ENCODE measurements at places on chromosomes 4 and X.

DNA sequence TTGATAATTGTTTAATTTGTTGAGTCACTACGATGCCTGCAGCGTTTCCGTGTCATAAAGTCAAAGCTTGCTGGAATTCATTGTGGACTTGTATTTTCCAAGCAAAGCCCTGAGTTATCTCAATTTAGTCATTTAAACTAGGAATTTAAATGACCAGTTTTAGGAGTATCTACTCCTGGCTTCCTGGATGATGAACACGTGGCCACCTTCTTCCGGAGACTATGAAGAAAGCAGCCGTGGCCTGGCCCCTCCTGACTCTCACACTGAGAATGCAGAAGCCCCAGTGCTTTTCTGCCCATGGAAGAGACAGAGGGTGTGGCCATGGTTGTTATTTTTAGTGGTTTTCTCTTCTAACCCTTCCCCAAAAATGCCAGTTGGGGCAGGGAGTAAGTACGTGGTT lies 250.7 kb upstream of the GATB start:
- no peak for DNase-seq

DNA sequence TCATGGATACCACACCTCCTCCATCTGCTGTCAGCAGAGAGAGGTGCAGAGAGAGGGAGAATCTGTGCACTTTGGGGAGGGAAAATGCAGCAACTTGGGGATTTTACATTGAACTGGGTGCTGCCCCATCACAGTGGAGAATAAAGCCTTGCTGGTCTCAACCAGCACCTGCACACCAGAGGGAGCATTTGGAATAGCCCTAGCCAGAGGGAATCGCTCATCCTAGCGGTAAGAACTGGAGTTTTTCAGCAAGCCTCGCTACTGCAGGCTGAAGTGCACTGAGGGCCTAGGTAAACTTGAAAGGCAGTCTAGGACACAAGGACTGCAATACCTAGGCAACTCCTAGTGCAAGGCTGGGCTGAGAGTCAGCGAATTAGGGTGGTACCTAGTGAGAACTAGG lies 148.7 kb downstream of the KDR start:
- DNase-seq: no peak

DNA sequence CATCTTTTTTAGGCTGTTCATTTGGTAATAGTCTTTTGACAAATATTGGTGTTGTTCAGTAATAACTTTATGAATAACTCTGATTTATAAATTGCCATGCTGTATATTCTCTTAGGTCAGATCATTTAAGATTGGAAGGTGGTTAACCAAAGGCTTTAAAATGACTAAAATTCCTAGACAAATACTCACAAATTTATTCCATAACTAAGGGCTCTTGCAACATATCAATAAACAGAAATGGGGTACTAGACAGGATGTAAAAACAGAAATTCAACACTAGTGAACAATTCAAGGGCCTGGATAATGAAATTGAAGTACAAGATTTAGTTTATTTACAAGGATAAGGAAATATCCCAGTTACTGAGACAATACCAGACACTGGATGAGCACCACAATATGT lies 328.6 kb downstream of the PCDH19 start:
- DNase-seq: no peak

GRCh38 chr4:76882630-76883029 lies 15.3 kb downstream of the SOWAHB start:
- DNase-seq: no peak

- no peak for DNase-seq
Observed at GRCh38 chrX:69133921-69134542, 31.2 kb downstream of the PJA1 start.

DNA sequence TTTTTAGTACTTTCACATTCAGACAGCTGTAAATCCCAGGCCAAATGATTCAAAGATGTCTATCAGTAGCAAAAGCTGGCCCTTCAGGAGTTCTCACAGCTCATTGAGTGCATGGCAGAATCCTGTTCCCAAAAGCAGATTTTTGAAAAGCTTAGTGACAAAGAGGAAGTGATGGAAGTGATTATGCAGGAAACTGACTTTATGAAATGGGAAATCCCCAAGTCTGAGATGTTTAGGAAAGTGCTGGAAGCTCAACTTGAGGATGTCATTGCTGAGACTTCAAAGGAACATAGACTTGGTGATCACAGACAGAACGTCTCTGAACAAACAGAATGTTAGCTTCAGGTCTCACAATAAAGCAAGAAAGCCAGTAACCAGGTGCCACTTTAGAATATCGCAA lies 51.0 kb upstream of the CFAP47 start:
- DNase-seq: no peak

- DNase-seq: no peak
Observed at GRCh38 chrX:147962476-147962875, 18.7 kb upstream of the FMR1NB start.

DNA sequence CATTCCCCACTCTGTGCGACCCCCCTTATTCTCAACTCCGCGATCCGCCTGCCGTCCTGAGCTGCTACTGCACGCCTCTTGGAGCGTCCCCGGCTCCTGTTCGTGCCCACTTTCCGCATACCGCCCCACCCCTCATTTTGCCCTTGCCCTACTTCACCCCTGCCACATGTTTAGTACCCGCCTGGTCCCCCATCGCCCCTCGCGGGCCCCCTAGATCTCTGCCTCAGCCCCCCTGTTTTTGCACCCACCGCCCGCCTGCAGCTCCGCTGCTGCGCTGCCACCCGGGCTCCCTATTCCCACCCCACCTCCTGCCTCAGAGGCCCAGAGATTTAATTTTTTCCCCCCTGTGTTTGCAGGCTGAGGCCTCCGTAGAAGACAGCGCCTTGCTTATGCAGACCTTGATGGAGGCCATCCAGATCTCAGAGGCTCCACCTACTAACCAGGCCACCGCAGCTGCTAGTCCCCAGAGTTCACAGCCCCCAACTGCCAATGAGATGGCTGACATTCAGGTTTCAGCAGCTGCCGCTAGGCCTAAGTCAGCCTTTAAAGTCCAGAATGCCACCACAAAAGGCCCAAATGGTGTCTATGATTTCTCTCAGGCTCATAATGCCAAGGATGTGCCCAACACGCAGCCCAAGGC lies 1.4 kb downstream of the MAGED1 start:
- no peak for DNase-seq

- no peak for DNase-seq
Observed at GRCh38 chr4:183214912-183215488, 105.1 kb downstream of the CLDN22 start.

- DNase-seq: no peak
Observed at GRCh38 chrX:87160435-87161010, 357.1 kb upstream of the KLHL4 start.

GRCh38 chr4:4985844-4986243 lies 33.4 kb downstream of the CYTL1 start:
- no peak for DNase-seq

GRCh38 chr4:47972181-47972580 lies 44.3 kb downstream of the CNGA1 start:
- DNase-seq: no peak

DNA sequence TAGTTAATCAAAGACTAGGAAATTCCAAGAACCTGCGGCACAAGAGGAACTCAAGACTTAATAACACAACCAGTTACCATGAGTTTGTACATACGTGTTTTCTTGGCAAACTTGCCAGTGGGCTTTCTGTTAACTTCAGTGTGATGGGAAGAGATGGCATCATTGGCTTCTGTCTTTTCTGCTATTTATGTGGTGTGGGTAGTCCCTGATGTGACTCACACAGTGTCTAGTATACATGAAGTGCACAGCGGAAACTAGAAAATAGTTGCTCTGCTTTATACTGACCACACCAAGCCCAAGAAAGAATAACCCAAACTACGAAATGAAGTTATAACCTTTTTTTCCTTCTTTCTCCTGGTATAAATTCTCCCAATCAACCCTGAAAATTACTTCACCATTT lies 24.5 kb downstream of the DAPP1 start:
- no peak for DNase-seq

GRCh38 chr4:141657550-141658250 lies 21.3 kb downstream of the IL15 start:
- no peak for DNase-seq

- no peak for DNase-seq
Observed at GRCh38 chrX:16975233-16975632, 28.8 kb downstream of the REPS2 start.

- DNase-seq: no peak
Observed at GRCh38 chr4:8341691-8342090, 72.1 kb downstream of the HTRA3 start.

- DNase-seq: no peak
Observed at GRCh38 chr4:182825003-182825402, 92.2 kb downstream of the DCTD start.

- no peak for DNase-seq
Observed at GRCh38 chrX:33909836-33910235, 222.3 kb downstream of the FAM47A start.

GRCh38 chrX:7378406-7378805 lies 230.5 kb upstream of the PUDP start:
- no peak for DNase-seq

GRCh38 chrX:154603438-154604430 lies 15.3 kb downstream of the CTAG1B start:
- DNase-seq: no peak

GRCh38 chr4:41512136-41512535 lies 25.8 kb upstream of the LIMCH1 start:
- DNase-seq: no peak

DNA sequence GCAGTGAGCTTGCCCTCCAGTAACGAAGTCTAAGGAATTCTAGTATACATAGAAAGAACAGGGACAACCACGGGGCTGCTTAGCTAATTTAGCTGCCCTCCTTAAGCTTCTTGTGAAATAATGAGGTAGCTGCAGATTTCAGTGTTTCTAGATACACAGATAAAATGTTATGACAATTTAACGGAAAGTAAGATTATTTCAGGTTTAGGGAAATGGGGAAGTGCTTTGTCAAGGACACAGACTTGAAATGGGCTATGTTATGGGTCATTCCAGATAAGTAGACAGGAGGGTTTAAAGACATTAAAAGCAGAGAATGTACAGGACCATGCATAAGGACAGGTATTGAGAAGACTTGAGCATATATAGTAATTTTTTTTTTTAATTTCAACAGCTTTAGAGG lies 34.2 kb upstream of the ZNF518B start:
- DNase-seq: no peak

- DNase-seq: no peak
Observed at GRCh38 chrX:150482537-150483206, 85.7 kb upstream of the MTM1 start.

DNA sequence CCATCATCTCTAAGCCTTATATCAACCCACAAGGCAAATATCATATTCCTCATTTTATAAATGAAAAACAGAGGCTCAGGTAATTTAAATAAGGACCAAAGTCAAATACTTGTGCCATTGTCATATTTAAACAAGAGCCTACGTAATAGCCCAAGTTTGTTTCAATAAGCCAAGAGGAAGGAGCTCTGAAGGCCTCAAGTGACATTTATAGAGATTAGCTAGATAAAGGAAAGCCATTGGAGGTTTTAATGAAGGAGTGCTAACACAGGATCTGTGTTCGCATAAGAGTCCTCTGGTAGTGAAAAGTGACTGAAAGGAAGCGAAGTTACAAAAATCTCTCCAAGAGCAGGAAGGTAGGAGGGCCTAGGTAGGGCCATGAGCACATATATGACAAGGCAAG lies 384.9 kb upstream of the NOCT start:
- no peak for DNase-seq

GRCh38 chrX:56986138-56986537 lies 9.2 kb downstream of the SPIN3 start:
- no peak for DNase-seq

GRCh38 chr4:132683957-132684356 lies 465.1 kb upstream of the PCDH10 start:
- DNase-seq: no peak

GRCh38 chr4:42396752-42397634 lies at the start of gene SHISA3:
TSS of gene SHISA3 (plus strand) at chr4:42397488. CDS start at chr4:42398057, 569 bp downstream.
- no peak for DNase-seq

DNA sequence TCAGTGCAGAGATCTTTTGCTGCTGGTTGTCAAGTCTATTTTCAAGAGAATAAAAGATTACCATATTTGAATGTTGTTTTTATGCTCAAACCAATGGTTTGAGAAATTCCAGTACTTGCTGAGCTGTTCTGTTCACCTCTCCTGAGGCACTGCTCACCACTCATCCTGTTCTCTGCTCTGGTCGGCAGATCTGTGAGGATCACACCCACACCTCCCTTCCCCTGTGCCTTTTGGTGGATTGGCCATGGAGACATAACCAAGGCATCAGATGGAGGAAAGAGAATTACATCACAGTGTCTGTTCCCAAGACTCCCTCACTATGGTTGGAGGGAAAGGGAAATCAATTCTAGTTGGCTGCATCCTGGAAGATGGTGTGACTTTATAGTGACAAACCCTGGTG lies 391.6 kb downstream of the ARHGAP24 start:
- no peak for DNase-seq

DNA sequence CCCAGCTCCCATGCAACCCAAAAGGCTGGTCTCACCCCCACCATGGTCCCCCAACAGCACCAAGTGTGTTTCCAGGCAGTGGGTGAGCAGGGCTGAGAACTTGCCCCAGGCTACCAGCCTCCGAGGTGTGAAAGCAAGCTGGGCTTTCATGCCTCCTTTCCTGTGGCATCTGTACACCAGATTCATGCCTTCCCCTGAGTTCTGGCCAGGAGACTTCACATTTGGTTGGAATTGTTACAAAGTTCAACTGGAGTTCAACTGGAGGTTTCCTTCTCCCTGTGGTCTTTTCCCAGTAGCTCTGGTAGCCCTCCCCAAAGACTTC lies 77.6 kb upstream of the RAB40AL start:
- DNase-seq: no peak

DNA sequence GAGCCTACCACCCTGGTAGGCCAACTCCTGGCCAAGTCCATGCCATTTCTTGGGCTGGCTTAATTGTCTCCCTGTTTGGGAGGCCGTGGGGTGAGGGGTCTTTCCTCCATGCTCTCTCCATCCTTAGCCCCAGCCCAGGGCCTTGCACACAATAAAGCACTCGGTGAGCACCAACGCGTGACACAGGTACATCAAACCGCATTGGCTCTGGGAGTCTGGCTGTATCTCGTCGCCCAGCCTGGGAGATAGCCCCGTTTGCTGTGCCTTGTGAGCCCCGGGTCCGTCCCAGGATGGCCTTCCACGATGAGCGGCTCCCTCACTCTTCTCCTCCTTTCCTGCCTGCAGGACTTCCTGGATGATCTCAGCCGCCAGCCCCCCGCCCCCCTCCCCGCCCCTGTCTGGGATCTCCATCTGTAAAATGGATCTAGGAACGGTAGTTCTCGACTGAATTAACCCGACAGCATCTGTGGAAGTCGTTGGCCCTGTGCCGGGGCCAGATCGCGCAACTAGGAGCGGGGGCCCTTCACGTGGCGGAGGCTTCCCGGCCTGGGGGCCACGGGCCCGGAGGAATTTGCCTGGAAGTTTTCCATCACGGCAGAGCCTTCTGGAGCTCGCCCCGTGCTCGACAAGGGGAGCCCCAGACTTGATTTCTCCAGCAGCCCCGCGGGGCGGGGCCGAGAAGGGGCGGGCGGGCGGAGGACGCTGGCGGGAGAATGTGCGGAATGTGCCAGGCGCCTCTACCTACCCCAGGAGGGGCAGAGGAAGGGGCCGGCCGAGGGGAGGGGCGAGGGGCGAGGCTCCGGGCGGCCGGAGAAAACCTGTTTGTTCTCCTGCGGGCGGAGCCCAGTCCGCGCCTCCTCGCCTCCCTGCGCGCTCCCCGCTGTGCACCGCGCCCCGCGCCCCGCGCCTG lies at the start of gene ZNF185:
ZNF185 (plus strand) TSS at position 846 of the 910 bp plus-strand sequence. CDS start 16,423 bp downstream, outside the sequence.
- peak; percentile 4 for DNase-seq

DNA sequence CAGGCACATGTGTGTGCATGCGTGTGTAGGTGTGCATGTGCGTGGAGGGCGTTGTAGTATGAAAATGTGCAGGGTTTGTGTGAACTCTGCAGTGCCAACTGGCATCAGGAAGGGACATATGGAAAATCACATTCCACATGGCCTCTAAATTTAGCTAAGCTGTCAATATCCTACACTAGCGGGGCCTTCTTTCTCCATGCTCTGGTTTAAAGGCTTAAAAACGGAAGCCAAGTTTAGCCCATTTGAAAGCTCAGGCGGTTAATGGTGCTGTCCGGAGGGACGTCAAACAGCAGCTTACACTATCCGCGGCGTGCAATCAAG lies 144.1 kb upstream of the NOCT start:
- no peak for DNase-seq

All from cortex of kidney (tissue), 1 donor.